ENCODE measurements at places on chromosomes 13 and 19. TPM values are rescaled to one million over a fixed set of nuclear protein-coding genes. Genes with fewer than 3 reads are reported as not detected.

GRCh38 chr19:3801412-3802096, 15.4 kb upstream of the MATK start:
- DNase-seq = peak; percentile 90

DNA sequence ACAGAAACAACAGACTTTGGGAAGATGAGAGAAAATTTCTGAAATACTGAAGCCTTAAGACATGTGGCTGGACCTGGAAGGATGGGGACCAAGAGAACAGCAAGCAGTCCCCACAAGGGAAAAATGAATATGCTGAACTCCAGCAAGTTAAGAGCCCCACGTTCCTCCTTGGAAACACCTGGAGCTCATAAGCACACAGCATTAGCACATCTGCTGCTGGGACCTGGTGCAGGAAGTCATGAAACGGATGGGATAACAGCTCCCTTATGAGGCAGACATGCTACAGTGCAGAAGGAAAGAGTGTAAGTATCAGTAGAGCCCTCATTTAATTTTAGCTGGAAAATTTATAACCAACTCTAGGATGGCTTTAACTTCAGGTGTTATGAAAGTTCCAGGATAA, 67.3 kb downstream of the SLC15A1 start:
- no peak for DNase-seq

- DNase-seq = no peak
Measured at GRCh38 chr13:77698201-77699058, 943 bp downstream of the SLAIN1 start.

- DNase-seq = no peak
Measured at GRCh38 chr19:7869453-7869909, 4.7 kb downstream of the PRR36 start.

DNA sequence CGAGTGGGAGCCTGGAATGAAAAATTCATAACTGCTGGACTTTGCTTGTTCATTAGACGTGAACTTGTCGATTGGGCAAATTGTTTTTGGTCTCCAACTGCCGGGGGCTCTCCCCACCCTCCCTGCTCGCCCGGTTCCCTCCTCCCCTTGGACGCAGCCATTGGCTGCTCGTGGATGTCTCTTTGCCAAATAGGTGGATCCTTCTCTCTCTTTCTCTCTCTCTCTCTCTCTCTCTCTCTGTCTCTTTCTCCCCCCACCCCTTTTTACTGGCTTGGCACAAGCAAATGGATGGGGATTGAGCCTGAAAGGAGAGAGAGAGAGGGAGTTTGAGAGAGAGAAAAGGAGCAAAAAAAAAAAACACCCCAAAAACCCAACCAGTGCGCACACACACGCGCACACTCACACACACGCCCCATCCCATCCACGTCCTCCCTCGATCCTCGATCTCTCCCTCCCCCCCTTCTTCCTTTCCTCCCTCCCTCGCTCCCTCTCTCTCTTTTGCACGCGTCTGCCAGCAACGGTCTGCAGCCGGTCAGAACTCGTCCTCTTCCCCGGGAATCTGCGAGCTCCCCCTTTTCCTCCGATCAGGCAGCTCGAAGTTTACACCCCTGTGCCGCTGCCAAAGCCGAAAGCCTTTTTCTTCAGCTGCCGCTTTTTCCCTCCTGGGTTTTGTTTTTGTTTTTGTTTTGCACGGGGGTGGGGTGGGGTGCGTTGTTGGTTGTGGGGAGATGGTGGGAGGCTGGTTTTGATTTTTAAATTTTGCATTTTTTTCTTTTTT, 27.8 kb downstream of the NFIX start:
- peak; percentile 97 for DNase-seq

DNA sequence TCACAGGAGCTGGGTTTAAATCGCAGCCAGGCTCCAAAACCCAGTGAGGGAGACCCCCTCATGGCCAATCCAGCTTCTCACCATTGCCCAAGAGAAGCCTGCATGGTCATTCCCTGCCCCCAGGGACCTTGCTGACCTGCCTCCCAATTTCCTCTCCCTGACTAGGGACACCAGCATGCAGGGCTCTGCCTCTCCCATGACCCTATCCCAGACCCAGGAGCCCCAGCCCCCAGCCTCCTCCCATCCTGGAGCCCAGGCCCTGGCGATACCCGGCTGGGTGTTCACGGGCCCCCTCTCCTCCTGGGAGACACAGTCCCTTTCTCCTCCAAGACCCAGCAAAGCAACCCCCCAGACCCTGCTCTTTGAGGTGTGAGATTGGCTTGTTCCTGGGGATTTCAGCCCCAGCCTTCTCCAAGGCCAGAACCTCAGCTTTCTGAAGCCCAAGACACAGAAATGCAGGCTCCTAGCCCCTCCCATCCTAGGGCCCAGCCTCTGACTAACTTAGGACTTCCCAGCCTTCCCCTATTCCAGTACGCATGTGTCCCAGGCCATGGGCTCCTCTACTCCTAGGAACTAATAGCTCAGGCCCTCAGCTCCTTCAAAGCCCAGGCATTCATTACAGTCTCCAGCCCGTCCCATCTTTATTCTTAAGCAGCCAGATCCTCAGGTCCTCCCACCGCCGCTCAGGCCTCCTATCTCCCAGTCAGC, 1.1 kb downstream of the GYS1 start:
- peak; percentile 93 for DNase-seq

DNA sequence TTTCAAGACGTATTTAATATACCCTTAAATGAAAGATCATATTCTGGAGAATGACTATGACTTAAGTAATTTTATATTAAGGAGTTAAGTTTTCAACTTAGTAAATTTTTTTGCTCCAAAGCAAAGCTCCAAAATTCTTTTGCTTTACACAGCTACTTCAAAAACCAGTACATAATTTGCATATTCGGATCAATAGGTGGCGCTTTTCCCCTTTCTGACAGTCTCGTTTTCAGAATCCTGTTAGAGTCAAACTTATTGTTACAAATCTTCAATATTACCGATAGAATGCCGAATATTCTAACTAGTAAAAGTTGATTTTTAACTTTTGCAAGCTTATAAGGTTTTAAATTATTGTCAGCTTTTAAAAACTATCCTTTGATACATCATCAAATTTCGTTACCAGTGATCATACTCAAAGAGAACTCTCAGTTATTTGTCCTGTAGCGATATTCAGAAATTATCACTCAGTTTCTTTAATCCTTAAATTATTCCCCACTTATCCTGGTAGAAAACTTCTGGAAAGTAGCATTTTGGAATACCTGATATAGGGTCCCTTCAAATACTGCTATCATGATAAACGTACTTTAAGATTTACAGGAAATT, 852.7 kb upstream of the KLHL1 start:
- DNase-seq = no peak

GRCh38 chr13:77742801-77743200, 45.3 kb downstream of the SLAIN1 start:
- DNase-seq = no peak

DNA sequence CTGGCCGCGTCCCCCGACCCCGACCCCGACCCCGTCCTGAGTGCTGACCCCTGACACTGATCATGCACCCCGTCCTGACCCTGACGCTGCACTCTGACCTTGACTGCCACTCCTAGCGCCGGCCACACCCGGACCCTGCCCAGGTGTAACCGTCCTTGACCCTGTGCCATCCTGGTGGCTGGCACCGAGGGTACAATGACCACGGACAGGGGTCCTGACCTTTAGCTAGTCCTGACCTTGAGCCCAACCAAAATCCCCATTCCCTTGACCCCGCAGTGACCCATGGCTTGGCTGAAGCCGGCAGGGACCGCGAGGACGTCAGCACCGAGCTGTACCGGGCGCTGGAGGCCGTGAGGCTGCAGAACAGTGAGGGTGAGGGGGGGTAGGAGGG, 25.9 kb downstream of the CLEC4M start:
- no peak for DNase-seq

DNA sequence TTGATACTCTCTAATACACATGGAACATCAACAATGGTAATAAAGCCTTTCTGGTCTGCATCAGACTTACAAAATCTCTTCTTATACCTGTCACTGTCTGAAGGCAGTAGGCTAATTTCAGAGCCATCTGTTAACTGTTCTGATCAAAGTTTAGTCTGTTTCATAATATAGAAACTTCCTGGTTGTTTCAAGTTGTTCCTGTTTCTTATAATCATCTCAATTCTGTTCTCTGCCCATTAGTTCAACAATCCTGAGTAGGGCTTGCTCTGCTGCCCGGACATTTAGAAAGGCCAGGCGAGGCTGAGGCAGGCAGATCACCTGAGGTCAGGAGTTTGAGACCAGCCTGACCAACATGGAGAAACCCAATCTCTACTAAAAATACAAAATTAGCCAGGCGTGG, 5.4 kb upstream of the ZSCAN5A start:
- DNase-seq = no peak

DNA sequence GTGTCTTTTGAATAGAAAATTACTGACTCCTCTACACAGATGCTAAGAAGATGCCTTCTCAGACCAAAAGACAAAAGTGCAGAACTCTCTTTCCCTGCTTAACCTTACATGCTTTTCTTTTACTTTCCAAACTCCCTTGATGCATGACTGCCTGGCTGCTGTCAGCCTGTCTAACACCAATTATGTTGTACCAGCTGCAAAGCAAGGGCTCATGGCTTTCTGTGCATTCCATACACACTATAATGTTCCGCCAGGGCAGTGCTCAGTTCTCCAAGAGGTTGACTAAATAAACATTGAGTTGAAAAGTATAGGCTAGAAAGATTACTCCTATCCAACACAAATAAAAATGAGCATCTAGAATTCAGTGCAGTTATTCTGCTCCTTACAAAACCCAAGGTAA, 330.4 kb upstream of the NBEA start:
- no peak for DNase-seq

The RNF225 gene
- total RNA-seq = 36.1 TPM

- no peak for DNase-seq
Measured at GRCh38 chr19:38726284-38726673, 18.0 kb downstream of the CAPN12 start.

GRCh38 chr13:40152145-40152544, 496.7 kb downstream of the COG6 start:
- DNase-seq = no peak

- DNase-seq = no peak
Measured at GRCh38 chr19:17348700-17349099, 11.3 kb downstream of the GTPBP3 start.

GRCh38 chr19:11196406-11197287, 698 bp downstream of the KANK2 start:
- no peak for DNase-seq

DNA sequence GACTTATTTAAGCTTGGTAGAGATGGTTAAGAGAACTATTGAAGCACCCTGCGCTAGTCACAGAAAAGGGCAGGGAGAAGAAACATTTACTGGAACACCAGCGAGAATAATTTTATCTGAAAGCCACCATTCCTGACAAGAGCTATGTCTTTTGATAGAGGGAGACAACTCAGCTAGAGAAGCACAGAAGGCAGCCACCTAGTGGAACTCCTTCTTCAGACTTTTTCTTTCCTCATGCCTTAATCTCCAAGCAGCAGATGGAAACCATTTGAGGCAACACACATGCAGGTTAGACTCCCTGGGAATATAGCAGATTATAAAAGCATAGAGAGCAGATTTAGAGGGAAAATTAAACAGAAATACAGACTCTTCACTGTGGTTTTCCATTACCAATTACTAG, 813.4 kb downstream of the SLITRK6 start:
- DNase-seq = no peak

DNA sequence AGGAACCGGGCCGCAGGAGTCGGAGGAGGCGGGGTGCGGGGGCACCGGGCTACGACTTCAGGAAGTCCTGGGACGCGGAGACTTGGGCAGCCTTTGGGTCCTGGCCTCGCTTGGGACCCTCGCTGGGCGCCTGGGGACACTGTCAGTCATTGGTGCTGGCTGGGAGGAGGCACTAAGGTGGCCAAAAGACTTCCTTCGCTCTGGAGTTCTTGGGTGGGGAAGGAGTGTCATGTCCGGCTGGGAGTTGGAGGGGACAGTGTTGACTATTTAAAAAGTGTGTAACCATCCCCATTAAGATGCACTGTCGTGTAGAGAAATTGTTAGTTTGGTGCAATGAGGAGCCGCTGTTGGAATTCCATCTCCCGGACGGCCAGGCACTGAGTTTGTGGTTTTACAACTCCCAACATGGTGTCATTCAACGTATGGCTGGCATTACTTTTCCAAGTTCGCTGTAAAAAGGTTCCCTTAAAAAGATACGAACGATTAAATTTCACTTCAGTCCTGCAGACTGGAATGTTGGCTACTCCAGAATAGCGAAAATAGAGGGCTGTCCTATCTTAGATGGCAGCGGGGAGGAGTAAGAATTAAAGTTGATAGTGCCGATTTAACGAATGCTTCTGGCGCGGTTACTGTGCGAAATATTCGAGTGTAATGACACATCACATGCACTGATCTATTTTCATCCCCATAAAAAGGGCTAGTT, 776 bp downstream of the DNAJC3 start:
- DNase-seq = peak; percentile 92

The BABAM1 gene
- 59.8 TPM for total RNA-seq

The LATS2 gene
- 20.7 TPM for total RNA-seq

The EFNA2 gene
- total RNA-seq = not detected

GRCh38 chr19:39362682-39363657, 20.7 kb downstream of the SAMD4B start:
- DNase-seq = no peak

The ZNF570 gene
- 2.7 TPM for total RNA-seq

GRCh38 chr13:48592688-48593049, 59.8 kb upstream of the RCBTB2 start:
- DNase-seq = no peak

DNA sequence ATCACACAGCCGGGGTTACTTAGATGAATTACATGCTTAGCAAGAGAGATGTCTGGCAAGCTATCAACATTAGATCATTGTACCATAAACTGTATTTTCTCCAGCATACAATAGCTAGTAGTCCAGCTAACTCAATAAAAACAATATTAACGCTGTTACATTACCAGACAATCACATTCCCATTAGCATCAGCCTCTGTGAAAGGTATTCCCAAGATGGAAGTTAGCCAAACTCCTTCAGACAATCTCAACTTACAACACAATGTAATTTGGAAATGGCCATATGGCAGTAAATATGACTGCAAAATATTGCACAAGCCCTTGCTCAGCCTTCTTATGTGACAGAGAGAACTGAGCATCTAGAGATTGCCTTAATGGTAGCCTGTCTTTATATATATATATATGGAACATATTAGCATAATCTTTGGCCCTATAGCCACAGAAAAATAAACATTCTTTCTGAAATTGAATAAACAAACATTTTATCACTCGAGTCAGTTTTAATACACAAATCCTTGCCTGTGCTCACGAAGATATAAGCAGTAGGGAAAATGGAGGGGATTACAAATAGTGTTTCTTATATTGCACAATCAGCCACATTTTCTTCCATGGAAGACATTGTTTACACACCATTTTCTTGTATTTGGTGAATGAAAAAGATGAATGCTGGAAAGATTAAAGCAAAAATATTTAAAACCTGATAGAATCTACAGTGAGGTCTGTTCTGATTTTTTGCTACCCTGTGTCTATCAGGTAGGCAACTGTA, 1060.5 kb downstream of the DIAPH3 start:
- no peak for DNase-seq

Measured in lower leg skin (tissue), 4 donors.